ENCODE measurements at places on chromosomes 11 and 22. TPM values are rescaled to one million over a fixed set of nuclear protein-coding genes. Genes with fewer than 3 reads are reported as not detected.

TMEM45B gene
- 60.0 TPM for total RNA-seq

- no peak for DNase-seq
Observed at GRCh38 chr22:31680861-31681341, 18.9 kb upstream of the PISD start.

- no peak for DNase-seq
Observed at GRCh38 chr11:35145271-35145670, 6.3 kb downstream of the CD44 start.

DNA sequence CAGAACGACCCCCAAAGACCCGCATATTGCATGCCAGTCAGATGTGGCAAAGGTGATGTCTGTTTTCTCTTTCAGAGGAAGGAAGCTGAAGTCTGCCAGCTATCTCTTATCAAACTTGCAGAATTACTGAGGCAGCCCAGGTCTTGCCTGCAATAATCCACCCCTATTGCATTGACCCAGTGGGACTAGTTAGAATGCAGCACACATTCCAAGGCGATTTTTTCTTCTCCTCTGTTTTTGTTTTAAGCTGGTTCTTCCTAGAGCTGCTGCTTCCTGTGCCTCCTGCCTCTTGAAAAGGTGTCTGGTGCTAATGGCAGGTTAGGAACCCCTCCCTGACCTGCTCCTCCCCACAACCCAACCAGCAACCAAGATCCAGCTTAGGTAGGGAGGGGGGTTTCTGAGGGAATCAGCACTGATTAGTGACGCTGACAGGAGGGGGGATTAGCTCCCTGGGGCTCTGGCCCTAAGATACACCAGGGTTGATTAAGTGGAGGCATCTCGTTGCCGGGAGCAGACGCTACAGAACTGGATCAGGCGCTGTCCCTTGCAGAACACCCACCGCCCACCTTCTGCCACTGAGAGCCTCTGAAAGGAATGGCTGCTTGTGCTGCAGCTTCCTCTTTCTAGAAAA lies 2.8 kb downstream of the NTM start:
- DNase-seq = no peak

DNA sequence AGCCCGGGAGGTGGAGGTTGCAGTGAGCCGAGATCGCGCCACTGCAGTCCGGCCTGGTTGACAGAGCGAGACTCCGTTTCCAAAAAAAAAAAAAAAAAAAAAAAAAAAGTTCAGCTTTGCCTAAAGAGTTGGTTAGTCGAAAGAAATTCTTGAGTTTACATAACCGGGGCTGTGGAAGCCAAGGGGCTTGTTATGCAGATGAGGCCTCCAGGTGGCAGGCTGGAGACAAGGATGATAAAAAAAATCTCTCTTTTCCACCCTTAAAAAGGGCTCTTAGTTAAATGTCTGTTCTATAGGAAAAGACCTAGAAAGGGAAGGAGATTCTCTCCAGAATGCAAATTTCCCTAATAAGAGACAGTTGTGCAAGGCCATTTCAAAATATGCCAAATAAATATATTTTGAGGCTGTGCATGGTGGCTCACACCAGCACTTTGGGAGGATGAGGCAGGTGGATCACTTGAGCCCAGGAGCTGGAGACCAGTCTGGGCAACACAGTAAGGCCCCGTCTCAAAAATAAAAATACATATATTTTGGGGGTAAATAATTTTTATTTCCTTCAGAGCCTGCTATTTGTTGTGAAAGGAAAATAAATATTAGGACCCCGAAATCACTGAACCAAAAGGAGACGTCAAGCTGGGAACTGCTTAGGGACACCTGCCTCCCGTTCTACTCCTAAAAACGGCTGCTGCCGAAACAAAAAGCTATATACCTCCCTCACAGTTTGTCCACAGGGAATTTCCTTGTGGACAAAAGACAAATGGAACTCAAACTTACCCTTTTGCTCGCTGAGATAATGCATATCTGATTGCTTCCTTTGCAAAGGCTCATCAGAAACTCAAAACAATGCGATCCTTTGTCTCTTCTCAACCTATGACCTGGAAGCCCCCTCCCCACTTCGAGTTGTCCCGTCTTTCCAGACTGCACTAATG lies 2.4 kb upstream of the IFITM2 start:
- DNase-seq = peak; percentile 75

GRCh38 chr11:74646215-74646614 lies 53.8 kb downstream of the POLD3 start:
- no peak for DNase-seq

- DNase-seq = peak; percentile 48
Observed at GRCh38 chr11:1458340-1459218, 28.0 kb downstream of the MOB2 start.

C22orf15 gene
- not detected for total RNA-seq

GRCh38 chr22:17115945-17116565 lies 5.1 kb downstream of the TMEM121B start:
- DNase-seq = no peak

KCNA4 gene
- total RNA-seq = not detected

GRCh38 chr11:77197626-77198320 lies 69.7 kb downstream of the MYO7A start:
- DNase-seq = peak; percentile 36

RAPSN gene
- 2.0 TPM for total RNA-seq

DNA sequence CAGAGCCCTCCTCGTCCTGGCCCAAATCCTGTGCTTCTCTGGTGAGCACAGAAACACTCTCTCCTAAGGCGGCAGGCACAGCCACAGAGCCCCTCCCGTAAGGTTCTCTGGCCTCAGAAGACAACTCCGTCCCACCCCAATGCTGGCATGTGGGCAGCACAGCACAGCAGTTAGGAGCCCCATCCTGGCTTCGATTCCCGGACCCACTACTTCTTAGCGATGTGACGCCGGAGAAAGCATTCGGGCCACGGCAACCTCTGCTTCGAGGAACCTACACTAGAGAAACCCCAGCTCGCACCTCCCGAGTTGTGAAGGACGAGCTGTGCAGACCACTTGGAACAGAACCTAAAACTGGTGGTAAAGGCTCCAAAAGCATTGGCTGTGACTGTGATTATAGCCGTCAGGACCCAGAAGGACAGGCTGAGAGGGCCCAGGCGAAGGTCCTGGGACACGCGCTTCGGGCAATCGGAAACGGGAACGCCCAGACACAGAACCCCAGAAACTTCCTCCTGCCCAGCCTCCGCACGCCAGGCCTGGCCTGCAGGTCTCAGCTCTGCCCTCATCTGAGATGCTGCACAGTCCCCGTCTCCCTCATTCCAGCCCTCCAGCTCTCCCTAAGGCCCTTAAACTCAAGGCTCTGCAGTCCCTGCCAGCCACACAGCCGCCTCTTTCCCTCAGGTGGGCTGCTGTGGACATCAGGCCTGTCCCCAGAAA lies 26.6 kb downstream of the IGSF9B start:
- DNase-seq = no peak

GRCh38 chr11:106990331-106990730 lies 27.9 kb downstream of the GUCY1A2 start:
- DNase-seq = no peak
